ENCODE measurements at places on chromosomes 13 and 19.

DNA sequence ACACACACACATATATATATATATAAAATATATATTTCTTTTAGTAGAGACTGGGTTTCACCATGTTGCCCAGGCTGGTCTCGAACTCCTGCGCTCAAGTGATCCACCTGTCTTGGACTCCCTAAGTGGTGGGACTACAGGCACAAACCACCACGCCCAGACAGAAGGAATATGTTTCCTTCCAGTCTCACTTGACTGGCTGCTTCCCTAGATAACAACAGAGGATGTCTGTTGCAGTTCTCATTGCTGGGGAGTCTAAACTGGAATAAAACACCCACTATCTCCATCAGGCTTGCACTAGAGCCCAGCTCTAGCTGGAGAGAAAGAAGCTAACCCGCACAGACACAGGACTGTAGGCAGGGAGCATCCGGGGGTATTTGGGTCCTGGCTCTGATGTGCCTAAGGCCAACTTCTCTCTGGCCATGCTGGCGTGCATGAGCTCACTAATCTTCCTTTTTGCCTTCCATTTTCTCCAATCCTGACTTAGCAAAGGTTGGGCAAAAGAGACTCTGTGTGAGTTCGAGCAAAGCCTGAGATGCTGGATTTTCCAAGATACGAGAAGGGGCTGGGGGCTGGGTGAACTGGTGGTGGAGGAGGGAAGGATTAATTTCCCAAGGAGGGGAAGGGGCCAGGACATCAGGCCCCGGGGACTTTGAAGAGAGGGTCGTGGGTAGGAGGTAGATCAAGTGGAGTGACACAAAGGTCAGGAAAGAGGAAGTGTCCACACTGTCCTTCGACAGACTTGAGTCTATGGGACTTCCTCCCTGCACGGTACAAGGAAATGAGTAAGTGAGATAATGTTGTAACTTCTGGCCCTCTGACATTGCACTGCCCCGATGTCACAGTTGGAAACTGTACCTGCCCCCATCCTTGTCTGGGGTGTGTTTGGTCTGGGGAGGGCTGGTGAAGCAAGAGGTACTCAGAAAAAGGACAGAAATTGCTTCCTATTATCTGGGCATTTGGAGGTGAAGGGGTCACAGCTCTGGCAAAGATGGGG lies 22.5 kb upstream of the ALOX5AP start:
- DNase-seq, result no peak

- DNase-seq, result peak; percentile 73
Measured at GRCh38 chr13:93279982-93280381, 53.4 kb downstream of the GPC6 start.

- no peak for DNase-seq
Measured at GRCh38 chr13:98366010-98366409, 188.9 kb upstream of the RNF113B start.

DNA sequence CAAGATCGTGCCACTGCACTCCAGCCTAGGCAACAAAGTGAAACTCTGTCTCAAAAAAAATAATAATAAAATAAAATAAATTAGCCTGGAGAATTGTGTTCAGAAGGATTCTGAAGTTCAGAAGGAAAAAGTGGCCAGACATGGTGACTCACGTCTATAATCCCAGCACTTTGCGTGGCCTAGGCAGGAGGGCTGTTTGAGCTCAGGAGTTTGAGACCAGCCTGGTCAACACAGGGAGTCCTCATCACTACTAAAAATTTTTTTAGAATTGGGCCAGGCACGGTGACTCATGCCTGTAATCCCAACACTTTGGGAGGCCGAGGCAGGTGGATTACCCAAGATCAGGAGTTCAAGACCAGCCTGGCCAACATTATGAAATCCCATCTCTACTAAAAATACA lies 6.0 kb downstream of the RDH8 start:
- DNase-seq, result no peak

GRCh38 chr13:106061781-106062180 lies 473.7 kb downstream of the EFNB2 start:
- DNase-seq, result no peak

GRCh38 chr13:46388308-46388707 lies 1.3 kb upstream of the RUBCNL start:
- DNase-seq, result no peak

- no peak for DNase-seq
Measured at GRCh38 chr19:5126498-5127223, 157.7 kb downstream of the KDM4B start.

- DNase-seq, result no peak
Measured at GRCh38 chr13:26007261-26008125, 44.3 kb downstream of the SHISA2 start.

- DNase-seq, result no peak
Measured at GRCh38 chr19:35609851-35610353, 2.6 kb upstream of the HAUS5 start.

DNA sequence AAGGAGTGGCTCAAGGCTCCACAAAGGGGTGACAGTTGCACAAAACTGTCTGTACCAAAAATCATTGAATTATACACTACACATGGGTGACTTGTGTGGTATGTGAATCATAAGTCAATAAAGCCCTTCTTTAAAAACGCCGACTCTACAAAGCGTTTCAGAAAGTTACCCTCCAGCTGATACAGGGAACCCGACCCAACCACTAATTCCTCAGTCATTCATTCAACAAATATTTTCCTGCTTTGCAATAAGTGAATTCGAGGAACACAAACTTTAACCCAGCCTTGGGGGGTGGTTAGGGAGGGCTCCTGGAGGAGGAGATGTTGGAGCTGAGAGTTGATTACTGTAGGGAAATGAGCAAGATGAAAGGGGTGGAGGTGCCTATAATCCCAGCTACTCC lies 32.0 kb downstream of the LTBP4 start:
- DNase-seq, result no peak

- DNase-seq, result no peak
Measured at GRCh38 chr13:45696610-45697226, 5.4 kb upstream of the CBY2 start.

DNA sequence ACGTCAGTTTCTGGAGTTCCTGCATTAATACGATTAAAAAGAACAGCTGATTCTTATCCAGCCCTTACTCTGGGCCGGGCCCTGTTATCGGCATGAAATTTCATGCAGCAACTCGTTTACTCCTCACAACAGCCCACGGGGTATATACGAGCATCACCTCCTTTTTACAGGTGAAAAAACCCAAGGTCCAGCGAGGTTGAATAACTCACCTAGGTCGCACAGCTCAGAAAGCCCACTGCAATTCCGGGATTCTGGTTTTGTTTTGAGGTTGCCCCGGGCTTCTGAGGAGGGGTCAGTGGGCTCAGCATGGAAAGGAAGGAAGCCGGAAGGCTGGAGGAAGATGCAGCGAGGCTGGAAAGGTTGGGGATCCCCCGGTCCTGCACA lies 577 bp upstream of the ACP7 start:
- no peak for DNase-seq

DNA sequence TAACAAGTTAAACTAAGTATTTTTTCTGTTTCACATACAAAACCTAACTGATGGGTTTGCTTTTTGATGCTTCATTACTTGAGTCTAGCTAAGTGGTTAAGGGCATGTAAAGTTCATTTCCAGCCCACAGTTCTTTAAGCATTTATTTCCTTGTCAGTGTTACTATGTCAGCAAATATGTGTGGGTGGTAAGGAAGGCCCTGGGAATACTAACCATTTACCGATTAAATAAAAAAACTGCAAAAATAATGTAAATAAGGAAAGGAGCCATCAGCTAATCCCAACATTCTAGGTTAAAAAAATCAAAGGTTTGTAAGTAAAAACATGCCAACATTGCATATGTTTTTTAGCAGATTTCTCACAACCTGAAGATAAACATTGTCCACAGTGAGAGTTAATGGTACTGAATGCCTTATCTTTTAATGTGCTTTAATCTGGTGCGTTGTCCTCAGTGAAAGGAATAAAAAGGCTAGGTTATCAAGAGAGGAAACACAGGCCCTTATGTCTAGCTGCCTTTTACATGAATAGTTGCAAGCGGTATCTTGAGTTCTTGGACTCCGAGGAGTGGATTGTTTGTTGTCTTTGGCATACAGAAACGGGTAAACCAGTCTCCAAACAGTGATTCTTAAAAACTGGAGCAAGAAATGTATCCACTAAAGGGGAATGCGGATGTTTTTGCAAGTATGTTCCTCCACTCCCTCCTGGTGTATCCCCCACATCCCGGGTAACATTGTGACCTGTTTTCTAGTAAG lies 949.6 kb upstream of the SLC10A2 start:
- no peak for DNase-seq

- DNase-seq, result peak; percentile 93
Measured at GRCh38 chr19:35643255-35644205, 2.0 kb downstream of the ETV2 start.

DNA sequence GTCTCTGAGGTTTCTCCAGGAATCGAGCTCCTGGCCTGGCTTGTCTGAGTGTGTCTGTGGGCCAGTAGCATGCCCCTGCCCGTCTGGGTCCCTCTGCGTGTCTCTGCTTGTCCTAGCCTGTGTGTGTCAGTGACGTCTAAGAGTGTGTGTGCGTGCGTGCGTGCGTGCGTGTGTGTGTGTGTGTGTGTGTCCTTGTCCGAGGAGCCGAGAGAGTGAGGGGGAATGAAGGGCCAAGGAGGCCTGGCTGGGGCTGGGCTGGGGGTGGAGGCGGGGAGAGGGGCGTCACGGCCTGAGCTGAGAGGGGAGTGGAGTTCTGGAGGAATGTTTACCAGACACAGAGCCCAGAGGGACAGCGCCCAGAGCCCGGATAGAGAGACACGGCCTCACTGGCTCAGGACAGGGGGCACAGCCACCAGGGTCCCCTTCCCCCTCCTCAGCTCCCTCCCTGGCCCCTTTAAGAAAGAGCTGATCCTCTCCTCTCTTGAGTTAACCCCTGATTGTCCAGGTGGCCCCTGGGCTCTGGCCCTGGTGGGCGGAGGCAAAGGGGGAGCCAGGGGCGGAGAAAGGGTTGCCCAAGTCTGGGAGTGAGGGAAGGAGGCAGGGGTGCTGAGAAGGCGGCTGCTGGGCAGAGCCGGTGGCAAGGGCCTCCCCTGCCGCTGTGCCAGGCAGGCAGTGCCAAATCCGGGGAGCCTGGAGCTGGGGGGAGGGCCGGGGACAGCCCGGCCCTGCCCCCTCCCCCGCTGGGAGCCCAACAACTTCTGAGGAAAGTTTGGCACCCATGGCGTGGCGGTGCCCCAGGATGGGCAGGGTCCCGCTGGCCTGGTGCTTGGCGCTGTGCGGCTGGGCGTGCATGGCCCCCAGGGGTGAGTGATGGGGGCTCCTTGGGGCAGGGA lies at the start of gene AXL:
Gene AXL (plus strand): TSS at position 609 of the 893 bp plus-strand sequence. CDS start 170 bp downstream, at position 779.
- peak; percentile 35 for DNase-seq

DNA sequence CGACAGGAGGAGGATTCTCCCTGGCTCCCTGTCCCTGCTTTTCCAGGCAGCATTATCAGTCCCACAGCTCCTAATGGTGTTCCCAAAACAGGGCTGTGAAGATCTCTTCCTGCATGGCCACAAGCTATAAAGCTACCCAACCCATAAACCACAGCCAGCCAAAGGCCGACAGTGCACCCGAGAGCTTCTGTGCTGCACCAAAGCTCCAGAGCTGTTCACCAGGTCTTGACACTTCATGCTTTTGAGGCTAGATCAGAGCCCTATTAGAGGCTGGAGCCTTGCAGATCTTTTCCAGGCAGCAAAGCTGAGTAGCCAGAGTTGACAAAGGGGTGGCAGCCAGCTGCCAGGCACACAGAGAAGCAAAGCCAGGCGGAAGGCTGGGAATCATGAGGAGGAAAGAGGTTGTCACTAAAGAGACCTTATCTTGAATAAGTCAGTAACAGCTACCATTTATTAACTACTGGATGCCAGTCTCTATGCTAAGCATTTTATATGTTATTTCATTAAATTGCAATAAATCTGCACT lies 180.4 kb downstream of the KATNAL1 start:
- no peak for DNase-seq

- no peak for DNase-seq
Measured at GRCh38 chr13:85590231-85590931, 208.8 kb downstream of the SLITRK6 start.

DNA sequence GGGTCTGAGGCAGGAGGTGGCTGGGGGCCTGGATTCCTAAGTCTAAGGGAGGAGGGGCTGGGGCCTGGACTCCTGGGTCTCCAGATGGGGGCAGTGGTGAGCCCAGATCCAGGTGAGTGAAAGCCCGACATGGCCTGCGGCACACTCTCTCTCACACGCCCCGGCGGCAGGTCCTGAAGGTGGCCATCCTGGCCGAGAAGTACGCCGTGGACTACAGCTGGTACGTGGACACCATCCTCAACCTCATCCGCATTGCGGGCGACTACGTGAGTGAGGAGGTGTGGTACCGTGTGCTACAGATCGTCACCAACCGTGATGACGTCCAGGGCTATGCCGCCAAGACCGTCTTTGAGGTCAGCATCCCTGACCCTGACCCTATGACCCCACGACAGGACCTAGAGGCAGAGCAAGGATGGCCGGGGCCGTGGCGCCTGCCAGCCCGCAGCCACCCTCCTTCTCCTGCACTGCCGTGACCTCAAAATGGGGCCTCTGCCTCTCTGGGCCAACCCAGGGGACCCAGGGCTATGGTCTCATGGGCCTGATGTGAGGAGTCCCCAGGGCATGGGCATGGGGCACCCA lies 13.2 kb downstream of the FUZ start:
- no peak for DNase-seq

DNA sequence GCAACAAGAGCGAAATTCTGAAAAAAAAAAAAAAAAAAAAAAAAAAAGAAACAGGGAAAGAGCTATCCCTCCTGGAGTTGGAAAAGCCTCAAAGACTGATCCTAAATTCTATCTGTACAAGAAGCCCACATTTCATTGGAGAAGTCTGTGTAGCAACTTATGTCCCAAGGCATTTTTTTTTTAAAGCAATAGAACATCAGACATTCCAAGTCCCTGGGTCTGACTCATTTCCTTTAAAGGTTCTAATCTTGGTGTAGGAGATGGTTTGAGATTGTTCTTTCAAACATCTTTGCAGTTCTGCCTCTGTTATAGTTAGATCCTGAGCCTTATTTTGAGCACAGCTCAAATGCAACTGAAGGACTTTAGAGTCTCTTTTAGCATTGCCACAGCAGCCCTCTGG lies 706.5 kb upstream of the MIR17HG start:
- DNase-seq, result no peak

GRCh38 chr13:75372517-75372916 lies 109.5 kb downstream of the TBC1D4 start:
- no peak for DNase-seq

GRCh38 chr19:18099623-18099995 lies 2.0 kb downstream of the MAST3 start:
- DNase-seq, result no peak

GRCh38 chr19:57709616-57710015 lies 612 bp upstream of the ZNF154 start:
- DNase-seq, result no peak

DNA sequence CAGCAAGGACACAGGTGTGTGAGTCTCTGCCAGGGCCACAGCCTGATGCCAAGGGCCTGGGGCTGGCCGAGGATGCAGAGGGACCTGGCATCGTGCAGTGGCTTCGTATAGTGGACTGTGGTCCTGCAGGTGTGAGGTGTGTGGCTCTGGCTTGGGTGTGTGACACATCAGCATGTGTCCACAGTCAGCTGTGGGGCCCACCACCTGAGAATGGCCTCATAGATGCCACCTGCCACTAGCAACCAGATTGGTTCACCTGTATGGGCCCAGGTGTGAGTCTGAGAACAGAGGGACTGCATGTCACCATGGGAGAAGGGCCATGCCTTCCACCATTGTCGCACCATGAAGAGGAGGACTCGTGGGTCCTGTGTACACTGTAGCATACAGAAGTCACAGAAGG lies 2.4 kb downstream of the PPP1R14A start:
- no peak for DNase-seq

Measured in body of pancreas (tissue), 4 donors.